Esophagus squamous epithelium (tissue), 5 donors: ENCODE measurements at places on chromosomes 2 and 18. TPM values are rescaled to one million over a fixed set of nuclear protein-coding genes. Genes with fewer than 3 reads are reported as not detected.

The CCDC141 gene
- total RNA-seq = 0.34 TPM

The LYPD6B gene
- 3.1 TPM for total RNA-seq

The FZD7 gene
- 3.3 TPM for total RNA-seq

The EGR4 gene
- not detected for total RNA-seq

The RAPGEF4 gene
- 2.6 TPM for total RNA-seq

The LRRFIP1 gene
- 88.1 TPM for total RNA-seq

The SCN3A gene
- 0.32 TPM for total RNA-seq

The CCBE1 gene
- total RNA-seq = 4.6 TPM

The UGT1A7 gene
- total RNA-seq = 145 TPM

The ANO7 gene
- not detected for total RNA-seq

The GKN1 gene
- not detected for total RNA-seq

The TTN gene
- 2.5 TPM for total RNA-seq

The ANTXR1 gene
- total RNA-seq = 50.9 TPM

The TEX44 gene
- not detected for total RNA-seq

The IAH1 gene
- total RNA-seq = 17.4 TPM

The RRM2 gene
- 16.2 TPM for total RNA-seq

- DNase-seq = no peak
These were observed 68.0 kb downstream of the INPP4A start for GRCh38 chr2:98512699-98513098.

DNA sequence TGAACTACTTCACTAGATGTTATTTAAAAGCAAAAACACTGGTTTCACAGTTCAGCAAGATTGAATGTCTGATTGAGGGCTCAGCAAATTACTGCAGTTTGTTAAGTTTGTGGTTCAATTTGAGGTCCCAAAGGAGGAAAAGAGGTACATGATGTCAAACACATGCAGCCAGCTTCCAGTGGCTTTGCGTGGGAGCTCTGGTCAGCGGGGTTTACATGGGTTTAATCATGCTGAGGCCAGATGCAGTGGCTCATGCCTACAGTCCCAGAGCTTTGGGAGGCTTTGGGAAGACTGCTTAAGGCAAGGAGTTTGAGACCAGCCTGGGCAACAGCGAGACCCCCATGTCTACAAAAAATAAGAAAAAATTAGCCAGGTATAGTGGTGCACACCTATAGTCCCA lies 111.5 kb downstream of the MAPK4 start:
- DNase-seq = no peak

- no peak for DNase-seq
These were observed 12.8 kb upstream of the GBX2 start for GRCh38 chr2:236180831-236181453.

GRCh38 chr2:198143156-198143555 lies 338.8 kb downstream of the PLCL1 start:
- no peak for DNase-seq

- no peak for DNase-seq
These were observed 562.8 kb downstream of the TNS1 start for GRCh38 chr2:217440000-217440399.

GRCh38 chr2:144270951-144271350 lies 249.0 kb downstream of the ZEB2 start:
- no peak for DNase-seq

- DNase-seq = no peak
These were observed 69.5 kb upstream of the TGIF1 start for GRCh38 chr18:3380384-3380961.

DNA sequence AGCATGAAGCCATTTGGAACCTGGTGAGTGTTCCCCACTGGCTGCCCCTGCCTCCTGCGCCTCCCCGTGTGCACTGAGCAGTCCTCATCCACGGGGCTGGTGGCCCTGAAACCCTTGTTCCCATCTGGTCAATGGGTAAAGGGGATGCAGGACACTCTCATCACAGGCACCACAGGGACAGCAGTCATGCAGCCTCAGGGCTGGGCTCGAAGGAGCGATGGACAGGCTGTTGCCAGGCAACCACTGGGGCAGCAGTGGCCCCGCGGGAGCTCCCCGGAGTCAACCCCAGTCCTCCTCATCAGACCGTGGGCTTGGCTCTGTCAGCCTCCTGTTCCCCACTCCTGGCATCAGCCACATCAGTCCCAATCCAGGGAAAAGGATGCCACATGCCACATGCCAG lies 509.5 kb downstream of the EIPR1 start:
- no peak for DNase-seq

GRCh38 chr2:165408186-165408585 lies 61.3 kb upstream of the CSRNP3 start:
- DNase-seq = no peak

DNA sequence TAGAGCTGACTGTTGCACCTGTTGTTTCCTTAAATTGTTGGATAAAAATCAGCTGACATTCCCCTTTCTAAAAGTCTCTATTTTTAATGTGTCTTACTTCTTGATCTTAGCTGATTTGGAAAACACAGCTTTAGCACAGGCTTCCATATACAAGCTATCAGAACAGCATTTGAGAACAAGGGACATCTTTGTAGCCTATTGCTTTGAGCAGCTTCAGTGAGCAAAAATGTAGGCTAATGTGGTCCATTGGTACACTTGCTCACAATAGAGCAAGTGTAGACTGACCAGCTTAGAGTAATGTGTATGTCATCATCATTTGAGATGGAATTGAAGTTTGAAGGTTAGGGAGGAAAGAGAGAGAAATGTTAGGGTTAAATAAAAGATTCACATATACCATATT lies 7.0 kb downstream of the INPP1 start:
- no peak for DNase-seq

DNA sequence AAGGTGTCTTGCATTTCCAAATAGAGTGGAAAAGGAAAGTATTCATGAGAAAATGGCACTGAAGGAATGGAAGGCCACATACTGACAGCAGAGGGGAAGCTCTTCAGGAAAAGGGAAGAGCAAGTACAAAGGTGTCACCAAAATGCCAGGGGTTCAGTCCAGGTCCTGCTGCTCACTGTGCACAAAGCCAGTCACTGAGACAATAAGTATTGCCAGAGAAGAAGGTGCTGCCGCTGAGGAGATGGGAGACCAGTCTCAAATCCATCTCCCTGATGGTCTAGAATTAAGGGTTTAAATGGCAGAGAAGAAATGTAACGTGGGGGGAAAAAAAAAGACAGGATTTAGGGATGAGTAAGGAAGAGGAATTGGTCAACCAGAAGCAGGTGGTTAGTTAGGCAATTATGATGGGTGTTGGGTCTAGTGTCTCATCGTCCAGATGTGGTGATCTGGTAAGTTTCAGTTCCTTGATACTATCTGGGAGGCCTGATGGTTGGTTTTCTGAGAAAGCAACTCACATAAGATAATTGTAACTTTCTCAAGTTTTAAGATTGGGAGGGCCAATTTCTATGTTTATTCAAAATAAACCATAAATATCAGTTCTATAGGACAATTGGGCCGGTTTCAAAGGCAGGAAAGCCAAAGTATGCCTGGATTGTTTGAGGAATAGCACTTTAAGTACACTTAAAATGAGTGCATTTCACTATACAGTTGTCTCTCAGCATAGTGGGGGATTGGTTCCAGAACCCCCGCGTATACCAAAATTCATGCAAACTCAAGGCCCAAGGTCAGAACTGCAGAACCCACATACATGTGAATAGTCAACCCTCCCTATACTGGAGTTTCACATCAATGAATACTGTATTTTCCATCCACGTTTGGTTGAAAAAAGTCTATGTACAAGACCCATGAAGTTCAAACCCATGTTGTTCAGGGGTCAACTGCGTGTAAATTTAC lies 109.1 kb upstream of the DNAJC10 start:
- no peak for DNase-seq

GRCh38 chr2:237701859-237702390 lies 74.5 kb downstream of the LRRFIP1 start:
- no peak for DNase-seq

DNA sequence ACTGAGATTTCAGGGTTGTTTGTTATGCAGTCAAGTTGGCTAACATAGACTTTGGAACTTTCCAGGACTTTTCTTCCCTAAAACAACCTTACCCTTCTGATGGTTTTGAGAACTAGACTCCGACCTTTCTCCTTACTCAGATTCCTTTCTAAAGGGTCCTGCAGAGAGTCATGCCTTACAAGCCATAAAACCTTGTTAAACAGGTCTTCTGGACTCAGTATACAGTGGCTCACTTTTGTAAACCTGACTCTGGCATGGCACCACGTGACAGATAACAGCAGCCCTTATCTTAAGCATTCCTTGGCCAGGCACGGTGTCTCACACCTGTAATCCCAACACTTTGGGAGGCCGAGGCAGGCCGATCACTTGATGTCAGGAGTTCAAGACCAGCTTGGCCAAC lies 253.2 kb upstream of the RAB6C start:
- no peak for DNase-seq

DNA sequence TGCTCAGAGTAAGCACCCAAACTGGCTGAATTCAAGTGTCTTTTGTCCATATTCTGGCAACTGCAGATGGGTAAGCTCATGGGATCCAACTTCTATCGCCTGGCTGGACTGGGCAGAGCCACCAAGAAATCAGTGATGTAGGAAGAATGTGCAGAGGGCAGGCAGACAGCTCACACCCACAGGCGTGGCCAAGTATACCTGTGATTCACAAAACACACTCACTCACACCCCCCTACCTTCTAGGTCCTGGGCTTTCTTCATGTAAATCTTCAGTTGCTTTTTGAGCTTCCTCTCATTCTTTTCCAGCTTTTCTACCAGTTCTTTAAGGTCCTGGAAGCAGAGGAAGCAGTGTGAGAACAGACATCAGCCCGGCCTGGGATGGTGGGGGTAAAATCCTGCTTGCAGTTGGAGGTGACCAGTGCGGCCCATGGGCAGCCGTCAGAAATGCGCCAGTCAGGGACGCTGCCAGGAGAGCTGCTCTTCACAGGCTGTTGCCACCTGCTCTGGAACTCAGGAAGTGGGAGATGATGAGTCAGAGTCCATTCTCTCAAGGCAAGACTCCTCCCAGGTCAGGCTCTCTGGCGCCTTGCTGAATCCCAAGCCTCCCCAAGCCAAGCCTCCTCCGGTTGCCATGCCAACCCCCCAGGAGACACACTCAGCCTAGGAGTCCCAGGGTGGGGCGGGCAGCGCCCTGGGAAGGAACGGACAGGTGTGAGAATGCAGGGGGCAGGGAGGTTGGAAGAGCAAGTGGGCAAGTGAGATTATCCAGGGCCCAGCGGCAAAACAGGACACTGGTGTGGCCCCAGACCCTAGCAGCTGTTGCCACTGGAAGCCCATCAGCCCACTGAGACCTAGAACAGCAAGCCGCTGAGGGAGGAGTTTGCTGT lies 36.2 kb upstream of the ACAA2 start:
- no peak for DNase-seq

GRCh38 chr2:24329700-24330099 lies 30.6 kb downstream of the ITSN2 start:
- DNase-seq = no peak

DNA sequence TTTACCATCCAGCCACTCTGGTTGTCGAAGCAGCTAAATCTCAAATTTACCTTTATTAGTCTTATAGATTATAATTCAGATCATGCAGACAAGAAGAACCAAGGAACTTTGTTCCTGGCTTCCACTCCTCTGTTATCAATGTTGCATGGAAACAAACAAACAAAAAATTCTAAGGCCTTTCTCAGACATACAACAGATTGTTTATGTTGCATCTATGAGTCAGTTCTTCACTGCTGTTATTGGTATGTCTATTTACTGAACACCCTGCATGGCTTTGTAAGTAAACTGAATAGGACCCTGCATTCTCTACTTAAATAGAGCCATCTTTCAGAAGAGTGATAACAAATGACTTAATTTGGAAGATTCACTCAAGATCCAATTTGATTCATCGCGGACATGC lies 1.6 kb upstream of the ANKRD44 start:
- no peak for DNase-seq

- DNase-seq = no peak
These were observed 23.7 kb upstream of the DNAH6 start for GRCh38 chr2:84492571-84492970.

GRCh38 chr2:147374423-147374811 lies 470.4 kb upstream of the ACVR2A start:
- DNase-seq = no peak

DNA sequence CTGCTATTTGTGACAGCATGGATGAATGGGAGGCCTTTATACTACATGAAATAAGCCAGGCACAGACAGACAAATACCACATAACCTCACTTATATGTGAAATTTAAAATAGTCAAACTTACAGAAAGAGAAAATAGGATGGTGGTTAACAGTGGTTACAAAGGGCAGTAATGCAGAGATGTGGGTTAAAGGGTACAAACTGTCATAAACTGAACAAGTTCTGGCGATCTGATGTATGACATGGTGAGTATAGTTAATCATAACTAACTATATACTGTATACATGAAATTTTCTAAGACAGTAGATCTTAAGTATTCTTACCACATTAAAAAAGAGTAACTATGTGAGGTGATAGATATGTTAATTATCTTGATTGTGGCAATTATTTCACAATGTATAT lies 558.1 kb upstream of the ZNF804A start:
- no peak for DNase-seq

- DNase-seq = no peak
These were observed 60.7 kb downstream of the ANKRD62 start for GRCh38 chr18:12154361-12154760.

DNA sequence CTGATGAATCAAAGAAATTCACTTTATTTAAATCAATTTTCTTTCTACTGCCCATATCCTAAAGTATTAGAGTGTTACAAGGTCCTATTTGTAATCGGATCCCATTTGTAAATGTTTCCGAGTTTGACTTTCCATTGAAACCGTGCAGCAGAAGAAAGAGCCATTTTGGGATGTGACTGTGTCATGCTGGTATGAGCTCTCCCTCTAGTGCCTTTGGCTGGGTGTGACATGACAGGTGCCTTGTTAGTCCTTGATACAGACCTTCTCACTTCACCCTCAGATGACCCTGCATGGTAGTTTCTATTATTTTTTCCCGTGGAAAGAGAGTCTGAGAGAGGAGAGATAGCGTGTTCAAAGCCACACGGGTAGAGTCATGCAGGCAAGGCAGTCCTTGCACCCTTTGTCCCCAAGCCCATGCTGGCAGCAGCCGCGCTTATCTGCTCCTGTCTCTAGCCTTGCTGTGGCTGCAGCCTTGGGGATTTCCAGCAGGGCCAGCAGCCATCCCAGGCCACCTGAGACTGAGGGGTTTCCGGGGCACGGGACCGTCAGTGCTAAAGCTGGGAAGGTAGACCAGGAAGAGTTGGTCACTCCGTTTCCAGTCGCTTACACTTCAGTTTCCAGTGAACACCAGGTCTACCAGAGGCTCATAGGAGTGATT lies 21.4 kb downstream of the CHMP1B start:
- DNase-seq = no peak

GRCh38 chr2:133602538-133602937 lies 34.3 kb upstream of the NCKAP5 start:
- DNase-seq = no peak

DNA sequence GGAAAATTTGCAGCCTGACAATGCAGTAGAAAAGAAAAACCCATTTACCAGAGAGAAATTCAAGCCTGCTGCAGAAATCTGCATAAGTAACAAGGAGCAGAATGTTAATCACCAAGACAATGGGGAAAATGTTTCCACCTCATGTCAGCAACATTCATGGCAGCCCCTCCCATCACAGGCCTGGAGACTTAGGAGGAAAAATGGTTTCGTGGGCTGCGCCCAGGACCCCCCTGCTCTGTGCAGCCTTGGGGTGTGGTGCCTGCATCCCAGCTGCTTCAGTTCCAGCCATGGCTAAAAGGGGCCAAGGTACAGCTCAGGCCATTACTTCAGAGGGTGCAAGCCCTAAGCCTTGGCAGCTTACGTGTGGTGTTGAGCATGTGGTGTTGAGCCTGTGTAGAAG lies 53.4 kb downstream of the RPE start:
- no peak for DNase-seq

- no peak for DNase-seq
These were observed 1.8 kb downstream of the NMI start for GRCh38 chr2:151287513-151288250.
